Body of pancreas (tissue), 4 donors: ENCODE measurements at places on chromosomes 2 and 18. TPM values are rescaled to one million over a fixed set of nuclear protein-coding genes. Genes with fewer than 3 reads are reported as not detected.

Gene TBC1D8
- total RNA-seq = 63.8 TPM

Gene LDLRAD4
- total RNA-seq = 35.9 TPM

Gene PLA2R1
- total RNA-seq = 1.3 TPM

Gene RTP5
- total RNA-seq = not detected

Gene APCDD1
- total RNA-seq = 31.3 TPM

Gene IL36RN
- total RNA-seq = not detected

Gene COLEC11
- 15.3 TPM for total RNA-seq

Gene SATB2
- total RNA-seq = 2.6 TPM

Gene NEU2
- total RNA-seq = not detected

Gene ACMSD
- 0.52 TPM for total RNA-seq

Gene ALPI
- total RNA-seq = not detected

Gene ZNF24
- total RNA-seq = 17.9 TPM

Gene CDK5R2
- not detected for total RNA-seq

Gene RPS27A
- total RNA-seq = 703 TPM

Gene KCNG2
- total RNA-seq = not detected

Gene IL1B
- total RNA-seq = 1.3 TPM
